A549 (cell line): ENCODE measurements at places on chromosomes 7 and 10.

DNA sequence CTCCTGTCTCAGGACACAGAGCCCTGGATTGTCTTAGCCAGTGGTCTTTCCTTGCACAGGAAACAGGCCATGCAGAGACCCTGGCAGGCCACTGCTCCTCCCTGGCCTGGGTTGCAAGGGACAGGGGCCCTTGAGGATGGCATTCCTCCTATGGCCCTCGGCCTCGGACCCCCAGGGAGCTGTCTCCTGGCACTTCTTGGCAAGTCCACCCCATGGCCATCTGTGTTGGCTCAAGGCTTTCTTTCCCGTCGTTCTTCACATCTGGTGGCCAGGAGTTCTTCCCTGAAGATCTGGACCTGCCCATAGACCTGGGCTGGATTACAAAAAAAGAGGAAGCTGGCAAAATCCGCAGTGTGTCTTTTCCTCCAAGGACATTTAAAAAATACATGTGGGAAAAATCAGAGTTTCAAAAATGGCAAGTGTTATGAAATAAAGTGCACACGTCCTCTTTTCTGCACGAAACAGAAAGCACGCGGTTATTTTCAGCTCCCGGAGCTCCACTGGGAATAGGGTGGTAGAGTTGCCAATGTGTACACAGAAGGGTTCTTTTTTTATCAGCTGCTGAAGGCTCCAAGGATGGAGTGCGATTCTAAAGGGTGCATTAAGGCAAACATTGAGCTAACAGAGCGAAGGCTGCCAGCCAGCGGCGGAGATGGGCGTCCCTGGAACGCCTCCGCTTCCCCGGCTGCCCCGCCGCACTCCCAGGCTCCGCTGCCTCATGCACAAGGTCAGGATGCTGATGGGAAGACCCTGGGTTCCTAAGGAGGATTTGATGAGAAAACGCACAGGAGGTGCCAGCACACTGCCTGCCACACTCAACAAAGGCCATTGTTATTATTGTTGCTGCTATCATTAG lies 62.8 kb upstream of the FAM20C start:
- no peak for DNase-seq

- no peak for DNase-seq
These were observed 185.4 kb downstream of the KMT2E start for GRCh38 chr7:105199386-105199785.

- DNase-seq = no peak
These were observed 22.6 kb upstream of the SLF2 start for GRCh38 chr10:100890141-100890672.

DNA sequence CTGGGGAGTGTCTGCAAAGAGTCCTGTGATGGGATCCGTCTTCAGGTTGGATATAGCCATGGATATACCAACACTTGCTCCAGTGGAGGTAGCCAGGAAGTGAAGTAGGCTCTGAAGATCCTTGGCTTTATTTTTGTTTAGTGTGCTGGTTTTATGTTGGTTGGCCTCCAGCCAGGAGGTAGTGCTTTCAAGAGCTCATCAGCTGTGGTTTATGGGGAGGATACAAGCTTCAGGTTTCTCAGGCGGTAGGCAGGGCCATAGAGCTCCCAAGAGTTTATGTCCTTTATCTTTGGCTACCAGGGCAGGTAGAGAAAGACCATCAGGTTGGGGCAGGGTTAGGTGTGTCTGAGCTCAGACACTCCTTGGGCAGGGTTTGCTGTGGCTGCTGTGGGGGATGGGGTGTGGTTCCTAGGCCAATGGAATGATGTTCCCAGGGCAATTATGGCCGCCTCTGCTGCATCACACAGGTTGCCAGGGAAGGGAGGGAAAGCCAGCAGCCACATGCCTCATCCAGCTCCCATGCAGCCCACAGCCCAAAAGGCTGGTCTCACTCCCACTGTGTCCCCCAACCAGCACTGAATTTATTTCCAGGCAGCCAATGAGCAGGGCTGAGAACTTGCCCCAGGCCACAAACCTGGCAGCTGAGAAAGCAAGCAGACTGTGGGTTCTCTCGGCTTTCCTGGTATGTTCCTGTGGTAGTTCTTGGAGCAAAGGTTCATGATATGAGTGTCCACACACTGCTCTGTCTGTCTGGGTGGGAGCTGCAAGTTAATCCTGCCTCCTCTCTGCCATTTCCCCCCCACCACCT lies 67.0 kb upstream of the PRLHR start:
- DNase-seq = no peak
